ENCODE measurements at places on chromosomes 4 and X.
A peak's percentile ranks its signal among the peaks of the same experiment; 100 is the strongest.

DNA sequence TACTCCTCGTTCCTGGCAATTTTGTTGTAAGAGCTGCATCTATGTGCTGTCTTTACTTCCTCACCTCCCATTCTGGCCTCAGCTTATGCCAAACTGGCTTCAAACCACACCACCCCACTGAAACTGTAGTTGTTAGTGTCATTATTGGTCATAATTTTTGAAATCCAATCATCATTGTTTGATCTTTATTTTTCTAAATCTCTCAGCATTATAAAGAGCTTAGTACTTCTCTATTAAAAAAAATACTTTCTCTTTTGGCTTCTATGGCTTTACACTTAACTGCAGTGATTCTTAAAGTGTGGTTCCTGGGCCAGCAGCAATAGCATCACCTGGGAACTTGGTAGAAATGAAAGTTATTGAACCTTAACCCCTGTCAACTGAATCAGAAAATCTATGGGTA is 83.5 kb upstream of the GRPR start:
- peak; percentile 17 for DNase-seq

DNA sequence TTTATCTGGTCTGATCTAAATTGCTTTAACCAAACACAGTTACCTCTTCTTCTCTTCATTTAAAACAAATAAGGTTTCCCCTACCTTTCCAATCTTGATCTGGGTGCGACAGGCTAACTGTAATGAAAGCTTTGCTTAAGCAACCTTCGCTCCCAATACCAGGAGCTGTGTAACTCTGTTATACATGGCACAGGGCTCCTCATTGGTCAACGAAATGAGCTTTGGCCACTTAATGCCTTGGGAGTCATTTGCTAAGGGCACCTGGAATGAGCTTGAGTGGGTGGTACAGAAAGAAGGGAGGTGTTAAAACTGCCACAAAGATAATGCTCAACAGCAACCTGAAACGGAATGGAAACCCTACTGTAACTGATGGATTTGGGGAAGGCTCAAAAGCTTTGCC is 140.5 kb downstream of the CHRNA9 start:
- DNase-seq, result no peak

DNA sequence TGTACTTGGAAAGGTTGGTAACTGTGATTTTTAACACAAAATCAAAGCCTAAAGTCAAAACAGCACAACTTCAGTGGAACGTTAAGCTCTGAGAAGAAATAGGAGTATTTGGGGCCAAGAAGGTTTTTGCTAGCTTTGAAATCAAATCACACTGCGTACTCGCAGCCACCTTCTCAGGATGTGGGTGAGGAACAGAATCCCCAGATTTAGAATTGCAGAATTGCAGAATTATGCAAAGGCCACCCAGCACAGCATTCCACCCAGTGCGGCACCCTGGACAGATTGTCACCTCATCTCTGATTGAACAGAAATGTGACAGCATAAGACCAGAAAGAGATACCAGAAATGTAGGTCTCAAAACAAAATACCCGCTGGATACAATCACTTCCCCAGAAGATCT is 181.1 kb downstream of the DHX15 start:
- no peak for DNase-seq

GRCh38 chrX:140912606-140913005 is 89.8 kb upstream of the SPANXB1 start:
- no peak for DNase-seq

- DNase-seq, result no peak
These were observed 99.3 kb downstream of the AMMECR1 start for GRCh38 chrX:110218591-110218990.

- no peak for DNase-seq
These were observed 114.7 kb upstream of the TTC29 start for GRCh38 chr4:147060151-147060931.

DNA sequence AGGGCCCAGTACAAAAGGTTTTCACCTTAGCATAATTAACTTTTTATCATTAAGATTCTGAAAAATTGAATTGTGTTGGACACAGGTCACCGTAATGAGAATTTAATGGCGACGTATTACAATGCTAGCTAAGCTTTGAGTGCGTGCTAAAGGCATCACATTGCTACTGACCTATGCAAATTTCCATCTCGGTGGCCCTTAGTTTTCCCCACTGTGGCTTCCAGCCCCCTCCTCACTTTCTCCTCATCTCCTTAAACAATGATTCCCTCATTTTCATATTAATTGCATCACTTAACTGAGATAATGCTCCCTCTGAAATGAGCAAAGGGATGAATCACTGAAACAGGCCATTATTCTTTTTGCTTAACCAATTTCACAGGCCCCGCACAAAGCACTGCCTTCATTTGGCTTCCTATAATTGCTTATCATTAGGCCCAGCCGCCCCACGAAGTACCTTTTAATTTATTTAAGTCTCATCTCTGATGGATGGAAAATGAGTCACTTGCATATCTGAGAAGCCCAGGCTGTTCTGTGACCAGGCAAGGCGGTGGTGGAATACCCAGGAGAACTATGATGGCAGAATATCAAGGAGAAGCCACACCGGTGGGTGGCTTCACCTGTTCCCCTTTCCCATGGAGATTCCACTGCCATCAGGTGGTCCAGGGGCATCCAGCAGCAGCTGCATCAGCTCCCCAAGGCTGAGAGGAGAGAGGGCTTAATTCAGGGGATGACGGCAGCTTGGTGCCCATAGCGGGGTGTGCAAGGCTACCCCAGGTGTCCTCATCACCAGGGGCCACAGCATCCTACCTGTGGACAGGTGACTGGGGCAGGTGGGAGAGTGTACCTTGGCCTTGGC is 223.8 kb upstream of the BOD1L1 start:
- DNase-seq, result no peak
